Right kidney (tissue), 9 donors: ENCODE measurements at places on chromosomes 7 and 10.

DNA sequence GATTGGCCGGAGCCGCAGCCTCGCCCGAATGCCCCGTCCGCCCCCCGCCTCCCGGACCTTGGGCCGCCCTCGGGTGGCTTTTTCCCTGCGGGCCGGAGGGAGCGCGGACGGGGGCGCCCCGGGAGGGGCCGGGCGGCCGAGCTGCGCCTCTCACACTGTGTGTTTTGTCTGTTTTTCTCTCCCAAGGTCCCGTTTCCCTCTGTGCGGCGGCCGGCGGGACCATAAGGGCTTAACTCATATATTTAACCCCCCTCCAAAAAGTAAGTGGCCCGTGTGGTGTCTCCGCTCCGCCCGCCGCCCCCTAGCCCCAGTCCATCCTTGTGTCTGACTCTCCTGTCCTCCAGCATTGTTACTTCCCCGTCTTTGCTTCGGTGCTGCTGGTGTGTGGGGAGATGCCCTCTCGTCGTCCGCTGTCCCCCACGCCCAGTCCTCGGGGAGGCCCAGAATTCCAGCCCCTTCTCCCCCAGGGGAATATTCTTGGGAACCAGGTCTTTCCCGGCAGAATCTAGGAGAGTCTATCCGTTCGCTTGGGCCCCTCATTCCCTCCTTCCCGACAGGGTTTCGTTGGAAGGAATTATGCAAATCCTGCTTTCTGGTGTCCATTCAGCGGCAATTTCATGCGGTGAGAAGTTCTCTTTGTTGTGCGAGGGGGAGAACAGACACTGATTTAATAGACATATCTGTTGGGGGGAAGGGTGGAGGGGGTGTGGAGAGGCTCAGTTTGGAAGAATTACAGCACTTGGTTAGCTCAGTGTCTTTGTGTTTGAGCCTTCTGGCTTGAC lies 1.3 kb downstream of the LCOR start:
- no peak for DNase-seq

DNA sequence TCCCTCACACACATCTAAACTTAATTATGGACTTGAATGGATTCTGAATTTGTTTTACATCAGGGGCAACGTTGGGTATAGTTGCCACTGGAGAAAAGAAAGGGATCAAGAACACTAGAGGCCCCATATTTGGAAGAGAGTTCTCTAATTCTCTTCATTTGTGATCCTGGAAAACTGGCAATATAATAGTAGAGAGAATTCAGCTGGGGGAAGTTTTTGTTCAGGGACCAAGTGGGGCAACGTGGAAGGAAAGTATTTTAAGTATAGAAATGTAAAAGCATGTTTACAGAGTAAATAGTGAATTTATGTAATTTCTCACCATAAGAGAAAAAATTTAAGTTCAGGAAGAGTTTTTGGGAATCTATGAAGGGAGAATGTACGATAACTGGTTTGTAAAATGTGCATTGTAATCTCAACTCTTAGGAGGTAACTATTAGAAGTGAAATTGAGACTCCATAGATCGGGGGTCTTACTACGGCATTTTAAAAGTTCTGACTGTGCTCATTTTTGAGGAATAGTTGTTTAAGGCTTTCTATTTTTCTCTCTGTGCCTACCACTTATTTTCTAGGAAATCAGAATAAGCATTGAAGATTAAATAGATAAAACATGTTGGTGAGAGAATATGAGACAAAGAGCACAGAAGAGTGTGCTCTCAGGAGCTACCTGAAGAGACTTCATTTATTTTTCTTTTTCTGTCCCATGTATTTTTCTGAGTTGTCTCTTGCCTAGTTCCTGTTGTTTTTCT lies 3.4 kb downstream of the SDHAF3 start:
- no peak for DNase-seq

DNA sequence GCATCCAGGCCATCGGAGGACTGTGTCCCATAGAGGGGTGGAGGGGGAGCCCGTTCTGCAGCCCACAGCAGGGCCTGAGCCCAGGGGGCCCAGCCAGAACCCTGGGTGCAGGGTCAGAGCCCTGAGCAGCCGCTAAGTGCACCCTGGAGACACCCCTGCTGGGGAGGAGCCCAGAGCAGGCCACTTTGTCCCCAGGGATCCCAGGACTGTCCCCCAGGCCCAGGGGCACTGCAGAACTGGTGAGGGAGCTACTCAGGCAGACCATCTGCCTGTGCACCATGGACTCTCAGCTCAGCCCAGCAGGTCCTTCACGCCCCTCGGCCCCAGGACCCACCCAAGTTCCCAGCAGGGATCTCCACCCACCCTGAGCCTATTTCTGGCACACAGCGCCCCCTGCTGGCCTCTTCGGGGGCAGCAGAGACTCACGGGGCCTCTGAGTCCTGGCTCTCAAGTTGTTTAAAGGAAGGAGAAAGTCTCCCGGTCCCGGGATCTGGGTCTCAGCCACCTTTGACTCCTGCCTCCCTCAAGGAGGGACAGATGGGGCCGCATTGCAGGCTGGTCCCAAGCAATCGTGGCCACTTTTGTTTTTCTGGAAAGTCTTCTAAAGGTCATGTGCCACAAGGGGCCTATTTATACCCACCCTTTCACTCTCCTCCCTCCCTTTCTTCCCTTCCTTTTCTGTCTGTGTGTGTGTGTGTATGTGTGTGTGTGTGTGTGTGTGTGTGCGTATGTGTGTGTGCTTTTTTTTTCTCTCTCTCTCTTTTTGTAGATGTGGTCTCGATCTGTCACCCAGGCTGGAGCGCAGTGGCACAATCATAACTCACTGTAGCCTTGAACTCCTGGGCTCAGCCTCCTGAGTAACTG lies 90.3 kb downstream of the MYL10 start:
- peak; percentile 63 for DNase-seq

- no peak for DNase-seq
Observed at GRCh38 chr10:131805696-131806095, 95.1 kb upstream of the PPP2R2D start.

DNA sequence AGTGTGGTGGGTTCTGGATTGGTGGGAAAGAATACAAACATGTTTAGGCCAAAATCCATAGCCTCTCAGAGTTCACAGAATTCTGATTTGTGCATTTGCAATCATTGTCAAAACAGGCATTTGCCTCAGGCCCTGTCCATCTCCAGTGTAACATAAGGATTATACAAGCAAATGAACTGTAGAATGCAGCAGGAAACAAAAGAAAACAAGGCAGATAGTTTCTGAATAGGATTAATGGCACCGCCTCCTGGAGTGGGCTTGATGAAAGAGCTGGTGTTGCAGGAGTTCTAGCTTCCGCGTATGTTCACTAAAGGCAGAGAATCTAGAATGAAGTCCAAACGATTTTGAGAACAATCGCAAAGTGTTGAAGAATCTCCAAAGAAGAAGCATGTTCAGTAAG lies 11.3 kb upstream of the MPP7 start:
- no peak for DNase-seq

GRCh38 chr10:65325913-65326312 lies 1599.9 kb upstream of the LRRTM3 start:
- no peak for DNase-seq

GRCh38 chr7:84364708-84365107 lies 170.1 kb upstream of the SEMA3A start:
- no peak for DNase-seq

DNA sequence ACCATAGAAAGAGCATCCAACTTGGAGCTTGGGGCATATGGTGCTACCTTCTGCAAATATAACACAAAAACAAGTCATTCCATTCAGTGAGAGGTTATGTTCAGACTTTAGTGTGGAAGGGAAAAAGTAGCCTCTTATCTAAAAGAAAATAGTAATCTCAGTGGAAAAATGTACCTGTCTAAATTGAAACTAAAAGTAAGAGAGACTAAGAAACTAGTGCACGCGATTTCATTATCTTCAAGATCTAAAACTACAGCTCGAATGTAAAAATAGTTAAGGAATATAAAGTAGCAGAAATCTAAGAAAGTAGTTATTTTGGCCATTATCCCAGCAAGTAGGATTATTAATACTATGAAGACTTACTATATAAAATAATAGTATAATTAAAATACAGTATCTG lies 233.0 kb upstream of the PPP1R3A start:
- no peak for DNase-seq

- no peak for DNase-seq
Observed at GRCh38 chr10:70459774-70460490, 18.5 kb upstream of the NODAL start.

- DNase-seq: peak; percentile 56
Observed at GRCh38 chr10:60732198-60732806, 46.0 kb upstream of the CDK1 start.
